Foreskin keratinocyte (primary cell): ENCODE measurements at places on chromosomes 6 and 20.

DNA sequence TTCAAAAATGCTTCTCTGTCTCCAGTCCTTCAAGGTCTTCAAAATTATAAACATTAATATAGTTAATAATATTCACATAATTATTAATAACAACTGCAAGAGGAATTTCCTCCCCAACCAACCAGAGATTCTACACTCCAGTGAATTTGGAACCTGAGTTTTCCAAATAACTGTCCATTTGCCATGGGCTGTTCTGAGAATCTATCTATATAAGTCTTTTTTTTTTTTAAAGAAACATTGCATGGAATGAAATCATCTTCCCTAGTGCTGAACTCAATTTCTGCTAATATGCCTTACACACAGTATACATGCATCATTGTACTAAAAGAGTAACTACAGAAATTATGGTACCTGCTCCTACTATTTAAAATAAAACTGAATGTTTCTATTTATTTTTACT, 113.9 kb downstream of the SLC22A3 start:
- DNase-seq: no peak

- no peak for DNase-seq
Observed at GRCh38 chr6:46931416-46931815, 9.7 kb upstream of the ADGRF5 start.

- DNase-seq: no peak
Observed at GRCh38 chr6:132130626-132131298, 179.6 kb upstream of the CCN2 start.

- DNase-seq: no peak
Observed at GRCh38 chr6:3766214-3766613, 14.7 kb upstream of the PXDC1 start.

- DNase-seq: no peak
Observed at GRCh38 chr6:53369876-53370515, 21.2 kb upstream of the ELOVL5 start.

- no peak for DNase-seq
Observed at GRCh38 chr6:166204852-166205650, 37.4 kb upstream of the TBXT start.

DNA sequence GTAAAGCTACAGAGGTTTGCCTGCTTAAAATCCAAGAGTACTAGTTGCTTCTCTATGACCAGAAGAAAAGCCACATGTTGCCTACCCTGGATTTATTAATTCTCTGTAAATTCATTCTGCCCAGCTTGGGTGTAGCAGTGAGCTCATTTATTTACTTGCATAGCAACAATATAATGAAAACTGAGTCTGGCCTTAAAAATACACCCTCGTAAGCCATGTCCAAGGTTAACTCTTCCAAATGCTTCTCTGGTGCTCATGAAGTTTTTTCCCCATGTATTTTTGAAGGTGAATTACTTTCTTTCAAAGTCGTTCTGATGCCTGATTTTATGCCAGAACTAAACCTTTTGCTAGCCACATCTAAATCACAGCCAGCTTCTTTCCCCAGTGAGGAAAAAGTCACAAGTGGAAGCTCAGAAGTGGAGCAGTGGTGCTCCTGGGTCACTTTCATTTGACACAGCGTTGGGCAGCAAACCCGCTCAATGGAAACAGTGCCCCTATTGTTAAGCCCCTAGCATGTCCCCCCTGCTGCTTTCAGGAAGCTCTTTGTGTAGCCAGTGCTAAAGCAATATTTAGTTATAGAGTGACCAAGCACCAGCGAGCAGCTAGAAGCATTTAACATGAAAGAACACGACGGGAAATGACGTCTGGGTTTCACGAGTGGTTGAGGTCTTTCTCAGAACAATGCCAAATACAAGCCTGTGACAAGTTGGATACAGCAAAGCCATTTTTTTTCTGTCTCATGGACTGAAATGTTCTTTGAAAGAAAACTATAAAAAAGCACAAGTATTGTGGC, 29.8 kb downstream of the NEDD9 start:
- no peak for DNase-seq

DNA sequence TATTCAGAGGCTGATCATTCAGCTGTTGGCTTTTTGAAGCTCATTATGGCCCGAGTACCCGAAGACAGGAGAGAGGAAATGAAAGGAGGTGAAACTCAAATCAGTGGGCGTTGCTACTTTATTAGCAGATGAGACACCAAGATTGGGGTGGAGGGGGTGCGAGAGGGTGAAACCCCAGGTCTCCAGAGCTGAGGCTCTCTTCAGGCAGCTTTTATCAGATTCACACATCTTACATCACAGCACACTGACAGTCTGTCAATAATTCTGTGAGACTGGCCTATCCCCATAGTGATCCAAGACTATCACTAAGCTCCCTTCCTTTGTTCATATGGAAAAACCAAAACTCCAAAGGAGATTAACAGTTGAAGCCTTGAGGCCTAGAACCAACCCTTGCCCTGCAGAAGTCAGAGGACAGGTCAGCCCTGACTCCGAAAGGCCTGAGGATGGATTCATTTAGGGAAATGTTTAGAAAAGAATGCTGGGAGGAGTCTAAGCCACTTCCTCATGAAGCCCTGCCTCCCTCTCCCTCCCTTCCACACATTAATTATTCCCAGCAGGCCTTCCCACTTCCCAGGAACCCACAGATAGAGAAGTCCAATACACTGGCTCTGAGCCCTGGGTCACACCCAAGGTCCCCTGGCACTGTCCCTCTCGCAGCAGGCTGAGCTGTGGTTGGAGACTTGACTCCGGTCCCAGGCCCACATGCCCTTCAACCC, 23.2 kb downstream of the TRERF1 start:
- no peak for DNase-seq

DNA sequence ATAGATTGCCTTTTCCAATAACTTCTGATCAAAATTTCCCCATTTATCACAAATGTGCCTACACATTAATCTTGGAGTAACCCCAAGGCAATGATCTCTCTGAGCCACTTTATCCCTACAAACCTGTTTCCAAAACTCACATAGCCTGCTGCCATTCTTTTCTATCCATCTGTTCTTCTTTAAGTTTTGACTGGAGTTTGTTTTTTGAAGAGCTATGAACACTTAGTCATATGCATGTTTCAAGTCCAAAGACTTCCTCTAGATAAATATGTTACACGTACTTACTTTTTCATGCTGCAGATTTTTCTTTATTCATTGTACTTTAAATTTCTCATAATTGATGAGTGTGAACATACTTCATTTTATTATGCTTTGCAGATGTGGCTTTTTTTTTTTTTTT, 488.9 kb upstream of the CITED2 start:
- DNase-seq: no peak

DNA sequence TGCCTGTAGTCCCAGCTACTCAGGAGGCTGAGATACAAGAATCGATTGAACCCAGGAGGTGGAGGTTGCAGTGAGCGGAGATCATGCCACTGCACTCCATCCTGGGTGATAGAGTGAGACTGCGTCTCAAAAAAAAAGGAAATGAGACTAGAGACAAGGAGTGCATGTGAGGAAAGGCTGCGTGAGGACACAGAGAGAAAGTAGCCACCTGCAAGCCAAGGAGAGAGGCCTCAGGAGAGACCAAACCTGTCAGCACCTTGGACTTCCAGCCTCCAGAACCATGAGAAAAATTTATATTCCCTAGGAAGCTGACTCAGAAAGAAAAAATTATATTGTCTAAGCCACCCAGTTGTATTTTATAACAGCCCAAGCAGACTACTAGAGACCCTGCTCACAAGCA, 7.4 kb upstream of the BEND3 start:
- no peak for DNase-seq

- no peak for DNase-seq
Observed at GRCh38 chr6:130847001-130847910, 20.1 kb downstream of the SMLR1 start.

GRCh38 chr6:52725535-52726192, 37.6 kb downstream of the GSTA2 start:
- peak; percentile 48 for DNase-seq

GRCh38 chr20:38373231-38373867, 27.1 kb downstream of the LBP start:
- DNase-seq: no peak

DNA sequence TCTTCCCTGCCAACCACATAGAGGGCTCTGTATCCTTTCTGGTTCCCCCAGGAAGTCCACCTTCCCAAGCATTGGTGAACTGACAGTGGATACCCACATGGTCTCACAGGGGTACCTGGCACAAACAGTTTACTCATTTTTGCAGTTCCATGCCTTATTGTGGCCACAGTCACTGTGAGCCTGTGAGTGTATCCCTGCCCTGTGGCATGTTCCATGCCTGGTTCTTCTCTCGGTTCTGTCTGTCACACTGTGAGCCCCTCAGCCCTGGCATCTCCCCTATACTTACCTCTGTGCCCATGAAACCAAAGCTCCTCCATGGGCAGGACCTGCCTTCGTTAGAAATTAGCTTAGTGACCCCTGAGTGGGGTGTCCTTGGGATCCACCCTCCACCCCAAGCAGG, 107.8 kb downstream of the TOX2 start:
- DNase-seq: no peak

DNA sequence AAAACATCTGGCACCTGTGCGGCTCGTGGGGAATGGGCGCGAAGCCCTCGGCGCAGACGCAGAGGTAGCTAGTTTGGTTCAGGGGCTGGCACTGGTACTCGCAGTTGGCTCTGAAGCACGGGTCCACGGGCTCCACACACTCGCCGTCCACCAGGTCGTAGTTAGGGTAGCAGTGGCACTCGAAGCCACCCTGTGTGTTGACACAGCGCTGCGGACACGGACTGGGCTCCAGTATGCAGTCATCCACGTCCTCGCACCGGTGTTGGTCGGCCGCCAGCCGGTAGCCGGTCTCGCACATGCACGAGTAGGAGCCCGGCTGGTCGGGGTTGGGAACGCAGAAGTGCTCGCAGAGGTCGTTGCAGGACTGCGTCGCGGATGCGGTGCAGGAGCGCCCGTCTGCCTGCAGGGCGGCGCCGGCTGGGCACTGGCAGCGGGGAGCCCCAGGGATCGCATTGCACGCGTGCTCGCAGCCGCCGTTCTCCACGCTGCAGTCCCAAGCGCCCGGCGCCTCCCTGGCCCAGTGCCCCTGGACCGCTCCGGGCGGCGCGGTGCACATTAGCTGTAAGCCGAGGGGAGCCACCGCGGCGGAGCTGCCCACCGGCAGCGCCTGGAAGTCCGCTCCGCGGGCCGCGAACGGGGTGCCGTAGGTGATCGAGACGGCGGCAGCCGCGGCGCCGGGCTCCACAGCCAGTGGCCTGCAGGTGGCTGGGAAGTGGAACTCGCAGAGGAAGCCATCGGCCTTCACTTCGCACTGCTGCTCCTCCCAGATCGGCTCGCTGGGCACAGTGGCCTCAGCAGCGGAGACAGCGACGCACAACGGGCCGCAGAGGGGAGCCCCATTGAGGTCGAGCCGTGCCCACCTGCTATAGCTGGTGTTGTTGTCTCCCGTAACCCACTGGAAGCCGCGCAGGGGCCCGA, 930 bp downstream of the THBD start:
- DNase-seq: peak; percentile 26

GRCh38 chr6:36142971-36143838, 12.9 kb downstream of the MAPK13 start:
- DNase-seq: no peak

GRCh38 chr6:139062932-139063646, 34.5 kb downstream of the ABRACL start:
- DNase-seq: no peak

DNA sequence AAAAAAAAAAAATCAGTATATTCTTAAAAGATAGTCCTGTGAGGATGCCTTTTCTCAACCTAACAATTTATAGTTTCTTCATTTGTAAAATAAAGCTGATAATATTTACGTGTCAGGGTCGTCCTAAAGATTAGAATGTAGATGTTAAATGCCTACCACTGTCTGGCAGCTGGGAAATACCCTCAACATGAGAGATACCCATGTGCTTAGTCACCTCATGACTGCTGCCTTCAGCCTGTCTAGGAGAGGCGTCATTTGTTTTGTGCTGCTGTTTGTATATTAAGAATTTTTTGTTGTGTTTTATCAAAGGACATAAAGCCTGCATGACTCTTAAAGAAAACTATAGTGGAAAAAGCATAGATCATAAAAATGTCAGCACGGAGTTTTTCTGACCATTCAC, 9.5 kb downstream of the FAM120B start:
- DNase-seq: no peak

DNA sequence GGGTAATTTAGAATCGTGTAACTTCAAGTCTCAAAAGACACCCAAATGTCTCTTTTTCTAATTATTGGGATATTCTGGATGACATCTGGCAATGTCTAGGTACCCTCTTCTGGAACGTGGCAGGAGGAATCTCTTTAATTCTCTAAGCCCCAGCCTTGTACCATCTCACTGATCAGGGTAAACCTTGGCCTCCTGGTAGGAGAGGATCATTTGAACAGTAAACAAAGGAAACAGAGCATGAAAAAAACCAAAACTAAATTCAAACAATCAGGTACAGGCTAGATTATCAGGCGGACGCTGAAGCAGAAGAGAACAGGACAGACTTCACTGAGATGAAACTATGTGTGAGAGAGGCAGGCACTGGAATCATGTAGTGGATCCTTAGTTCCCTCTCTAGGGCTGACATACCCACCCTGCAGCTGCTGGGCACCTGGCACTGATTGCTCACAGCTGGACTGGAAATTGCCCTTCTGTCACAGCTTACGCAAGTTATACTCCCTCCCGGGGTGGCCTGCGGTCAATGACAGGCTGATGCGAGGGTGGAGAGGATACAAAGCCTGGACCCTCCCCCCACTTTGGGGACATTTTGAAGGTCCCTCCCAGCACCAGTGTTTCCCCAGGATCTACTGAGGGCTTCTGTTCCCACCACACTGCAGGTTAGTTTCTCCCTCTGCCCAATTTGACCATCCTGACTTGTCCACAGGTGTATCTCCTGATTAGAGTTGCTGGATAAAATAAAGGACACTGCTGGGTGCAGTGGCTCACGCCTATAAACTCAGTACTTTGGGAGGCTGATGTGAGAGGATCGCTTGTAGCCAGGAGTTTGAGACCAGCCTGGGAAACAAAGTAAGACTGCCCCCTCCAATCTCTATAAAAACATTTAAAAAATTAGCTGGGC, 20.6 kb upstream of the ZBTB24 start:
- no peak for DNase-seq

DNA sequence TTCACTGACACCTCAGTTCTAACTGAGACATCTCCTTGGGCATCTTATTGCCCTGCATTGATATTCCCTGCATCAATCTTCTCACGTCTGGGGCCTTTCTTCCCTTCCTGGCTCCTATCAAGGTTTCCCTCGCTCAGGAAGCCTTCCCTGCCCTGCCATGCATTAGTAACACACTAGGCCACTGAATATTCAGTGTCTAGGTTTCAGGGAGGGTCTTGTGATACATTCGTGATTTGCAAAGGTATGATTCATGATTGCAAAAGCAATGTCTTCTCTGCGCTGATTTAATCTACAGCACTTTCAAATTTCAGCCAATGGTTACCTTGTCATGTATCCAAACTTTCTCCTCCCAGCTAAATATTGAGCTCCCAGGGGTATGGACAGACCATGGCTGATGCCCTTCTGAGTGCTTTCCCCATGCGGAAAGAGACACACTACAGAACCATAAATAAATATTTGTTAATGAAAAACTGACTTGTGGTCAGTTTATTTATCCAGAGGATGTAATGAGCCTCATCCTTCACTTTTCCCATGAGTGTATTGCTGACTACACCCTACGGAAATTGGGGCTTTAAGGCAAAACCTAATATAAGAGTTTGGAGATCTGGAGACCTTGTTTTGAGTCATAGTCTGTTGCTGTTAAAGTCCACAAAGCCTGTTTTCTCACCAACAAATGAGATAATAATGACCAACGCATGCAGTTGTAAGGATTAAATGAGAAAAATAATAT, 21.6 kb upstream of the PCSK2 start:
- no peak for DNase-seq

- no peak for DNase-seq
Observed at GRCh38 chr20:21365771-21366170, 31.6 kb downstream of the NKX2-4 start.

GRCh38 chr6:163525926-163526325, 111.4 kb downstream of the QKI start:
- peak; percentile 37 for DNase-seq
